ENCODE measurements at places on chromosomes 7 and 10. TPM values are rescaled to one million over a fixed set of nuclear protein-coding genes. Genes with fewer than 3 reads are reported as not detected.

GRCh38 chr10:47400251-47400650, 16.2 kb upstream of the ZNF488 start:
- H3K27me3 ChIP-seq, result peaks cover 27% of the 10 kb centered on the region
- no peaks in the 10 kb centered on the region for H3K4me1 ChIP-seq
- no peak overlapping the region for H3K27ac ChIP-seq
- no peak overlapping the region for H3K4me3 ChIP-seq

Gene MSMB
- not detected for total RNA-seq

DNA sequence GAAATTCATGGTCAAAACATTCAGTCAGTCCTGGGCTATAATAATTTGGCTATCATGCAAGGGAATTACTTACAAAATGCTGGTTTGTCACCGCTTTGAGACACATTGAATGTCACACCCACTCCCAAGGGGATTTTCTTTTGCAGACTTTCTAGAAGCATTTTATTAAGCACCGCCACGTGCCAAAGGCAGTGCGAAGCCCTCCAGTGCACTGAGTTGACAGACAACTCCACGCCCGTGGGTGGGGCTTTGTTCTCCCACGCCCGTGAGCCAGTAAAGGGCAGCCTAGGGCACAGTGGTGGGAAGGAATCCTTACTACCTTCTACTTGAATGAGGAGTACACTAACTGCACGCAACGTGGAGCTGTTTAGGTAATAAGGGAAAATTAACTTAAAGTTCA, 515.8 kb downstream of the KCNMA1 start:
- H3K4me1 ChIP-seq, result no peaks in the 10 kb centered on the region
- no peak for DNase-seq
- no peak overlapping the region for H3K4me3 ChIP-seq
- no peak overlapping the region for H3K27ac ChIP-seq
- no peaks in the 10 kb centered on the region for H3K27me3 ChIP-seq
- H3K36me3 ChIP-seq, result no peaks in the 10 kb centered on the region

GRCh38 chr10:22250897-22251660, 33.3 kb upstream of the EBLN1 start:
- H3K36me3 ChIP-seq, result peaks cover 16% of the 10 kb centered on the region
- DNase-seq, result no peak
- H3K27me3 ChIP-seq, result no peaks in the 10 kb centered on the region
- peak overlapping the region; percentile 97 for H3K4me3 ChIP-seq

DNA sequence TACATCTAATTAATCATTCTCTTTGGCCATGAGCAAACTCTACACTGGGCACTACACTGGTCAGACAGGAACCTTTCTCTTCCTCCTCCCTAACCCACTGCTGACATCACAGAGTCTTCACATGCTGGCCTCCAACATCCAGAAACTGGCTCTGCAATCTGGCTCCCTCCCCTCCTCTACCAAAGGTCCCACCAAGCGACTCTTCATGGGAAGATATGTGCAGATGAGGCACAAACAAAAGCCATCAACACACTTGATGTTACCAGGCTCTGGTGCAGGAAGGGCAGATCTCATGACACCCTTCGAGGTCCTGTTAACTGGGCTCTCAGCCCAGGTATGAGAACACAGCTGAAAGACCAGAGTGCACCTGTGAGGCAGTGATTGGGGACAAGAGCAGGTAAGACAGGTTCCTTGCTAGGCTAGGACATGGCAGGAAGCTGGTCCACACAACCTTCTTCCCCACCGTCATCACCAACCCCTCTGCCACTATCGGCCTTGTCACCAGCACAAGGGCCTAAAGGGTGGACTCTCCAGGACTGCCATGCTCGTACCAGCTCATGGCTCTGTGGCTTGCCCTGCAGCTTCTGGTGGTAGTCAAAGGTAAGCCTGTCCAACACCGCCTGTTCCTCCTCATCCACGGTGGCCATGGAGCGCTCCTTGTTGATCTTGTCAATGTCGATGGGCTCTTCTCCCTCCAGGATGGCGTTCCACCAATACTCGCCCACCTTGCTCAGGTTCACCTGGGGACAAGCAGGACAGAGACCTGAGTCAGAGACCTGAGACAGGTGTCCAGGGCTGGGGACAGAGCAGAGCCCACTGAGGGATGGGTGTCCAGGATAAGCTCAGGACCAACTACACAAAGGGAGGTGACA, 66.6 kb upstream of the CAMK2B start:
- H3K4me1 ChIP-seq, result peaks cover 4% of the 10 kb centered on the region
- no peak overlapping the region for H3K4me3 ChIP-seq
- no peak overlapping the region for H3K27ac ChIP-seq

DNA sequence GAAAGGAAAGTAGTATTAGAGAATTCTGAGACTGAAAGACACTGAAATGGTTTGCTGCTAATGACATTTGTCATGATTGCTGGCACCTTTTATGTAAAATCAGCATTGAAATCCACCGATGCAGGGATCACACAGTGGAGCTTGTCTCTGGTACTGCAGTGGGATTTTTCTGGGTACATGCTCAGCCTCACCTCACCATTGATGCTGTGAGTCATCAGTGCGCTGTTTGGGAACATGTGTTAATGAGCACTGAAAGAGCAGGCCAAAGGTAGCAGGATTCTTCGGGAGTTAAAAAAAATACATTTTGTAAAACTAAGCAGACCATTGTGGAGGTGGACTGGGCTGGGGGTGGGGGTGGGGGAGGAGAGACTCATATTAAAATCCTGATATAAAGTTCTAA, 174.9 kb downstream of the CREB5 start:
- H3K27me3 ChIP-seq, result peaks cover 14% of the 10 kb centered on the region
- H3K27ac ChIP-seq, result no peak overlapping the region
- no peak for DNase-seq
- H3K36me3 ChIP-seq, result no peaks in the 10 kb centered on the region
- H3K4me3 ChIP-seq, result no peak overlapping the region

- H3K4me3 ChIP-seq, result no peak overlapping the region
- peaks cover 12% of the 10 kb centered on the region for H3K4me1 ChIP-seq
These were observed 43.2 kb downstream of the BTRC start for GRCh38 chr10:101397140-101397539.

Gene SFRP4
- total RNA-seq, result not detected

- peaks cover 46% of the 10 kb centered on the region for H3K4me1 ChIP-seq
- no peak overlapping the region for H3K27ac ChIP-seq
- H3K36me3 ChIP-seq, result no peaks in the 10 kb centered on the region
- no peaks in the 10 kb centered on the region for H3K27me3 ChIP-seq
- no peak overlapping the region for H3K4me3 ChIP-seq
These were observed 7.9 kb downstream of the ESYT2 start for GRCh38 chr7:158821171-158822031.

Gene RHOBTB1
- 0.24 TPM for total RNA-seq

DNA sequence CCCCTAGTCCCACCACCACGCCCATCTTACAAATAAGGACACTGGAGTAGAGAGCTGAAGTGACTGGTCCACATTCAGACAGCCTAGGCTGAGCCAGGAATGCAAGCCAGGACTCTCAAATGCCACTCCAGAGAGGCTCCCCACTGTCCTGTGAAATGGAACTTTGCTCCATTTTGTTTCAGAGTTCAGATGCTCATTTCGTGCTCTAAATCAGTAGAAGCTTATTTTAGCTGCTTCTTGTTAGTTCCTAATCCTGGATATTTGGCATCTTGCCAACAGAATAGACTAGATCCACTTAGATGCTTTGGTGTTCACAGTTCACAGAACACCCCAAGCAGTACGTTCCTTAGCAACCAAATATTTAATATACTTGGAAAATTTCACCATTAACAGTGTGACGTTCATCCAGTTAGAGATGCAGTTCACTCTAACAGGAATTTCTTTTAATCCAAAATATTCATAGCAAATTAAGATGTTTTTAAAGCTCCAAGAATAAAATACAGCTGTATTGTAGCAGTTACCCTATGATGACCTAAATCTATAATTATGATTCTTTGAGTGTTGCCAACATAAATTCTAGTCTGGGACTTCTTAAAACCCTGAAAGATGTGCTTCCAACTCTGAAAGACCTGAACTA, 7.3 kb downstream of the MMP21 start:
- no peaks in the 10 kb centered on the region for H3K4me1 ChIP-seq
- DNase-seq, result no peak
- no peak overlapping the region for H3K4me3 ChIP-seq
- peaks cover 43% of the 10 kb centered on the region for H3K36me3 ChIP-seq
- no peaks in the 10 kb centered on the region for H3K27me3 ChIP-seq

DNA sequence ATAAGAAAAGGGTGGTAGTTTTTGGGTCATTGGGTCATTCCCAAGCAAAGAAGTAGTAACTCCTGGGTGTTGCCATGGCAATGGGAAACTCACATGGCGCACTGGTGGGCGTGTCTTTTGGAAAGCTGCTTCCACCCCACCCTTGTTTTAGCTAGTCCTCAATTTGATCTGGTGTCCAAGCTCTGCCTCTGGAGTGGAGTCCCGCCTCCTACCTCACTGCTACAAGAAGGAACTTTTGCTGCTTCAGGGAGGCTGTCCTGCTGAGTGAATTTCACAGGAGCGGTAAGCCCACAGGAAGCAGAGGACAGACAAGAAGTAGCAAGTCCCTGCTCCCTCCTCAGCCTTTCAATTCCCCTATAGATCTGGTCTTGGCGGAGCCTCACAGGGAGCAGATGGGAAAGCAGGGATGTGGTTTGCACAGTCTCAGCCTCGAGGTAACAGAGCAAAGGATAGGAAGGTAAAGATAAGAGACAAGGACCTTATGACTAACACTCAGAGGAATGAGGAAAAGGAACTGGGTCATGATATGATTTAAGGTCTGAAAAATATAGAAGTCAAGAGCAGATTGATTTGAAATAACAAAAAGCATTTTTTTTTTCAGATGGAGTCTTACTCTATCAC, 700.3 kb downstream of the TNS3 start:
- no peaks in the 10 kb centered on the region for H3K36me3 ChIP-seq
- no peak for DNase-seq
- H3K4me3 ChIP-seq, result no peak overlapping the region
- no peaks in the 10 kb centered on the region for H3K4me1 ChIP-seq

- H3K4me1 ChIP-seq, result peaks cover 16% of the 10 kb centered on the region
- H3K27me3 ChIP-seq, result peaks cover 2% of the 10 kb centered on the region
- DNase-seq, result no peak
These were observed 81.6 kb upstream of the MSRB2 start for GRCh38 chr10:23013581-23014335.

DNA sequence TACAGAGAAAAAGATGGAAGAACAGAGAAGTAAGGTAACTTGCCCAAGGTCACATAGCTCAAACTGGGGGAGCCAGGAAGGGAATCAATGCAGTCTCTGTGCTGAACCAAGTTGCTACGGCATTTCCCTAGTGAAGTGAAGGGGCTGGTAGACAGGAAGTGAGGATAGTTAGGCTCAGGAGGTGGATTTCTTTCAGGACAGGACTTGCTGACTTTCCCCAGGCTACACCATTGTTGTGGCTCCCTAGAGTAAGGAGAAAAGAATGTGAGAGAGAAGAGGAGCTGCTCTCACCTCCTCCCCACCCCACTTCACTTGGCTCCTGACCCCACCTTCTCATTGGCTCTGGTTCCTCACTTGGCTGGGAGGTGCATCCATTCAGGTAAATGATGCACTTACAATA, 316.9 kb downstream of the INHBA start:
- no peak overlapping the region for H3K27ac ChIP-seq
- H3K4me3 ChIP-seq, result no peak overlapping the region
- no peaks in the 10 kb centered on the region for H3K36me3 ChIP-seq
- H3K27me3 ChIP-seq, result no peaks in the 10 kb centered on the region

All from activated B cell treated with CpG ODN at 0.5 μM for 24 hours (primary cell).